ENCODE measurements at places on chromosomes 7 and 10.

DNA sequence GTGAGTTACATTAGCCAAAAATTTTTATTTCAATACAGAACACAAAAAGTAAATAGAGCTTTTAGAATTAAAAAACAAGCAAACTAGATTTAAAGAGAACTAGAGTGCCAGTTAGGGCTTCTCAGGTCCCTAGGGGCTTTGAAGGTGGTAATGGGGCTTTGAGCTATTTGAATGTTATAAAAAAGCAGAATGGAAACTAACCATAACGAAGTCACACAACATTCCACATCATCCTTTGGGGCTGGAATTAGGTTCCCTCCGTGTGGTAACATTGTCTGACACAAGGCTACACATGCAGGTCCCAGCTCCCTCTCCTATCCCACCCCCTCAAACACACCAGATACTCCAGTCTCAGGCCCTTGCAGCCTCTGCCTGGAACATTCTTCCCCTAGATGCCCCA is 15.3 kb downstream of the JAZF1 start:
- DNase-seq = no peak

- no peak for DNase-seq
These were observed 18.0 kb downstream of the MACC1 start for GRCh38 chr7:20199015-20199737.

- DNase-seq = peak; percentile 50
These were observed 19.2 kb upstream of the ZNF32 start for GRCh38 chr10:43667761-43668386.

DNA sequence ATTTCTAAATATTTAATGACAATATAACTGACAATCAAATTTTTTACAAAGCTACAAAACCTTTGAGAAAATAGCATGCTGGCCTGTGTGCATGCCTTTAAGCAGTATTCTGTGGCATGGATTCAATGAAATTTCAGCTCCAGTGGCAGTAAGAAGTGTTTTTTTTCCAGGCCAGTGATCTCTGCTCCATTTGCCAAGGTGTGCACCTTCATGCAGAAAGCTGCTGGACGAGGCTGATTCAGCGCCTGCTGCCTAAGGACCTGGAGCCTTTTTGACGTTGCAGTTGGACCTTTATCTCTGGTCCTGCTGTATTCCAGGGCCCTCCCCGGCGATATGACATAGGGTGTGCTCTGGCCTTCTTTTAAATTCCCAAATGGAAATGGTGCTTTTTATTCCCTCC is 26.6 kb downstream of the VWC2 start:
- DNase-seq = no peak

- no peak for DNase-seq
These were observed 87.1 kb downstream of the CYP26A1 start for GRCh38 chr10:93160829-93161228.

GRCh38 chr7:37993060-37993501 is 72.6 kb downstream of the EPDR1 start:
- no peak for DNase-seq

DNA sequence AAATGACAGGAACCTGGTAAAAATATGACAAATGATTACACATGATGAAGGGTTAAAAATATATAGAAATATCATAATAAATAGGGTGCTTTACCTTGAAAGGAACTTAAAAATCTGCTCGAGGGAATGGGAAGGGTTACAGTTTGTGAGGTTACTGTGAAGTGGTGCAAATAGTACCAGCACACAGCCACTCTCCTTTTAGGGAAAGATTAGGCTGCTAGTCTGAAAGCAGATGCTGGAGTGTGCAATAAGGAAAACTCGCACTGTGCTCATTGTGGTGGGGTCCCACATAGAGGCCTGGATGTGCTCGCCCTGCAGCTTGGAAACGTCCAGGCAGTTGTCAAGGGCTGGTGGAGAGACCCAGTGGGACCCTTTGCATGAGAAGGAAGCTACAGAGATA is 145.9 kb upstream of the TBX20 start:
- DNase-seq = no peak

DNA sequence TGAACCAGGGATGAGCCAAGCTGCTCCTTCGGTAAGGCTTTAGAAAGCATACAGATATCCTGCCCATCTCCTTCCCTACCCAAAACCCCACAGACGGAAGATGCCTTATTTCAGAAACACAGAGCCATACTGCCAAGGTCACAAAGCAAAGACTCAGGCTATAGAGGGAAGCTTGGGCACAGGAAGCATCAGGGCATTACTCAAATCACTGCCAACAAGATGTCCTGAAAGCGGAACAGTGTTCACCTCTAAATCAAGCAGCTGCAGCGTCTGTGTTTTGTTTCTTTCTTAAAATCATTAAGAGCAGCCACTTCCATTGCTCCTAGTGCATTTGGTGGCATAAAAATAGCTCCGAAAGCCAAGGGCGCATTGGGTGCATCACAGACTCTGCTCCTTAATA is 307.3 kb downstream of the SORCS1 start:
- DNase-seq = no peak

DNA sequence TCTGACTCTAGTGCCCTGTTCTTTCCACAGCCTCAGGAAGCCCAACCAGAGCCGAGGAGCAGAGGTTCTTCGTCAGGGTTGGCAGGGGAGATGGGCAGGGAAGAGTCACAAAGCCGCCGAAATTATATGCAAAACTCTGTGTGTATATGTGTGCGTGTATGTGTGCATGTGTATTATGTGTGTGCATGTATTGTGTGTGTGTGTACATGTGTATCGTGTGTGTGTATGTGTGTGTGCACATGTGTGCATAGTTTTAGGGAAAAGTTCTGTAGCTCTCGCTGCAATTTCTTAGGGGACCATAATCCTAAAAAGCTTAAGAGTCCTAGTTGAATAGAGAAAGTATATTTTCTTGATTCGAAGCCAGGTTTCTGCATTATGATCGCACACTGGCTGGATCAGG is 17.0 kb downstream of the DNAJB12 start:
- DNase-seq = no peak

DNA sequence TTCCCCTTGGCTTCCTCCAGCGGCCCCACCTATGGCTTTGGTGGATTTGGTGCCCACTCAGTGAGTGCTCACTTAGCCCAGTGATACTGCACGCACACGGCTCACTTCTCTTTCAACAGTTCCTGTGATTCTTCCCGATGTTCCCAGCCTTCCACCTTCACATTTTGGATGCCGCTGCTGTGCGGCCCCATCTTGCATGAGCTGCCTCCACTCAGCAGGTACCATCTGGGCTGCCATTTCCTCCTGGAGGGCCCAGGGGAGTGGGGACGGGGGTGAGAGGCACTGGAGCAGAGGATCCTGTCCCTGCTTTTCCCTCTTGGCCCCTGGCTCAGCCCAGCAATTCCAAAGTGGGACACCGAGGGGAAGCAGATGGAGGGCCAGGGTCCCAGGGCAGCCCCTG is 323.3 kb upstream of the ZNF32 start:
- DNase-seq = no peak
